ENCODE measurements at places on chromosomes 12 and 14.

- H3K27me3 ChIP-seq: no peaks in the 10 kb centered on the region
- H3K4me1 ChIP-seq: peaks cover 25% of the 10 kb centered on the region
- no peak for DNase-seq
- no peaks in the 10 kb centered on the region for H3K36me3 ChIP-seq
Observed at GRCh38 chr14:68335312-68335711, 457.6 kb downstream of the ZFP36L1 start.

GRCh38 chr14:87066221-87066817 is 926.7 kb downstream of the GALC start:
- no peaks in the 10 kb centered on the region for H3K27me3 ChIP-seq
- no peaks in the 10 kb centered on the region for H3K4me1 ChIP-seq
- H3K27ac ChIP-seq: no peak overlapping the region
- no peak overlapping the region for H3K4me3 ChIP-seq

DNA sequence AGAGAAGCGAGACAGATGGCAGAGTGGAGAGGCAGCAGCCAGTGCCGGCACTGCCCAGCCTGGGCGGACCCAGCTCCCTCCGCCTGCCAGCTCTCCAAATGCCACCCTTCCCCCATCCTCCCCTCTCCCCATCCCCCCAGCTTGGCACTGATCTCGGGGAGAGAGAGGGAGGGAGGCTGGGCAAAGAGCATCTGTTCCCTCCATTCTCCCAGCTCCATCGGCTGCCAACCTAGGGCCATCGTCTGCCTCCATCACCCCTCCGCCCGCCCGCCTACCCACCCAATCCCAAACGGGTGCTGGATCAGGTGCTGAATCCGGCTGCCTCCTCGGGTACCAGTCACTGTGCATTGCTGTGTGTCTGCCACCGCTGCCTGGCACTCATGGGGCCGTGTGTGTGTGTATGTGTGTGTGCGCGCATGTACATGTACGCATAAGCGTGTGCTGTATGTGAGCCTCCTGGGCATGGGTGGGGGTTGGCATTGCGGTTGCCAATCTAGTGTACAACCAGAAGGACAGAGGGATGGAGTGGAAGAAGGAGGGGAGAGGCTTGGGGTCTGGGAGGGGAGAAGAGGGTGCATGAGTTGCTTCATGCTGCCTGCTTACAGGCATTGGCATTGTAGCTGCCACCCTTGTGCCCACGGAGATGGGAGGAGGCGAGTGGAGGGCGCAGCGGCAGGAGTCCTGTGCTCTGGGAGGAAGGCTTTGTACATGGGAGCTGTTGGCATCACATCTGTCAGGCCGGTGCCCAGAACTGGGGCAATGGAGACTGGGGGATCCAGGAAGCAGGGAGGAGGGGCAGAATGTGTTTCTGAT is 38.4 kb downstream of the ZFHX2 start:
- no peaks in the 10 kb centered on the region for H3K36me3 ChIP-seq
- H3K27me3 ChIP-seq: no peaks in the 10 kb centered on the region
- H3K27ac ChIP-seq: no peak overlapping the region
- H3K4me1 ChIP-seq: peaks cover 4% of the 10 kb centered on the region
- no peak for DNase-seq

GRCh38 chr14:94771158-94771905 is 1.4 kb upstream of the GSC start:
- peaks cover 14% of the 10 kb centered on the region for H3K4me1 ChIP-seq
- no peak overlapping the region for H3K27ac ChIP-seq
- peak; percentile 25 for DNase-seq
- no peaks in the 10 kb centered on the region for H3K36me3 ChIP-seq

DNA sequence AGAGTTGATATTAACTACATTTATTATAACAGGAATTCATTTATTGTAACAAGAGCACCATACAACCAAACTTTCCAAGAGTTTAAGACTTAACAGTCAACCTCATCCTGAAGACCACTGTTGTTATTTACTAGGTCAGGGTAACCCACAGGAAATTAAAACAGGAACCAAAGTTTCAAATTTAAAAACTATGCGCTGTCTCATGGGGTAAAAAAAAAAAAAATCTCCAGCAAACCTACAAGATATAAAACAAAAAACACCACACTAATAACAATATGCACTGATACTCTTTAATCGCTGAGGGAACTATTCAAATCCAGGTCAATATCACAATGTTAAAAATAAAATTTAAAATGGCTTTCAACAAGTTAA is 44.5 kb downstream of the FOXN3 start:
- no peaks in the 10 kb centered on the region for H3K27me3 ChIP-seq
- H3K4me3 ChIP-seq: no peak overlapping the region
- H3K4me1 ChIP-seq: peaks cover 24% of the 10 kb centered on the region
- DNase-seq: peak; percentile 24

GRCh38 chr12:76636121-76636692 is 76.6 kb upstream of the OSBPL8 start:
- H3K36me3 ChIP-seq: no peaks in the 10 kb centered on the region
- no peaks in the 10 kb centered on the region for H3K4me1 ChIP-seq
- no peaks in the 10 kb centered on the region for H3K27me3 ChIP-seq
- no peak overlapping the region for H3K4me3 ChIP-seq
- H3K27ac ChIP-seq: no peak overlapping the region

DNA sequence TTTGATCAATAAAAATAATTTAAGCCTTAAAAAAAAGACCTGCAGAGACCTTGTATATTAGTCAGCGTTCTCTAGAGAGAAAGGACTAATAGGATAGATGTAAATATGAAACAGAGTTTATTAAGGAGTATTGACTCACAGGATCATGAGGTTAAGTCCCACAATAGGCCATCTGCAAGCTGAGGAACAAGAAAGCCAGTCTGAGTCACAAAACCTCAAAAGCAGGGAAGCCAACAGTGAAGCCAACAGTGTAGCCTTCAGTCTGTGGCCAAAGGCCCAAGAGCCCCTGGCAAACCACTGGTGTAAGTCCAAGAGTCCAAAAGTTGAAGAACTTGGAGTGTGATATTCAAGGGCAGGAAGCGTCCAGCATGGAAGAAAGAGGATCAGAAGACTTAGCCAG is 66.3 kb downstream of the TBX5 start:
- no peak overlapping the region for H3K27ac ChIP-seq
- H3K36me3 ChIP-seq: no peaks in the 10 kb centered on the region
- DNase-seq: no peak
- H3K4me3 ChIP-seq: no peak overlapping the region
- H3K27me3 ChIP-seq: no peaks in the 10 kb centered on the region

GRCh38 chr14:102218688-102219087 is 79.0 kb downstream of the WDR20 start:
- H3K4me1 ChIP-seq: no peaks in the 10 kb centered on the region
- peaks cover 9% of the 10 kb centered on the region for H3K36me3 ChIP-seq
- no peaks in the 10 kb centered on the region for H3K27me3 ChIP-seq
- H3K27ac ChIP-seq: no peak overlapping the region
- no peak for DNase-seq
- no peak overlapping the region for H3K4me3 ChIP-seq

DNA sequence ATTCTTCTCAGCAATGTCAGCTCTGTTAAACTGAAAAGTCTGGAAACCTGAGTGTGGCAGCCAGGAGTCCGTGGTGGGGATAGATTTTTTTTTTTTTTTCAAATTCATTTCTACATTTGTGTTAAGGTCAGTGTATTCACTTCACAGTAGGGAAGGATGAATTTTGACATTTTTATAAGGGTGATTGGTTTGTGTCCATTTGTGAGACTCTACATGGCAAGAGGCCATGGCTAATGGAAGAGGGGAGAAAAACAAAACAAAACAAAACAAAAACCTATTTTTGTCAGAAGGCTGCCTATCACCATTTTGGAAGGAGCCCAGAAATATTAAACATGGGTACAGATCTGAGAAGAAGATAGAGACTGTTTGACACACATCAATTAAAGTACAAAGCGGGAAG is 176.1 kb downstream of the RMST start:
- H3K27ac ChIP-seq: no peak overlapping the region
- no peaks in the 10 kb centered on the region for H3K36me3 ChIP-seq
- no peak overlapping the region for H3K4me3 ChIP-seq
- H3K4me1 ChIP-seq: no peaks in the 10 kb centered on the region
- H3K27me3 ChIP-seq: no peaks in the 10 kb centered on the region

- no peaks in the 10 kb centered on the region for H3K36me3 ChIP-seq
- no peak overlapping the region for H3K27ac ChIP-seq
- no peak for DNase-seq
- no peak overlapping the region for H3K4me3 ChIP-seq
- no peaks in the 10 kb centered on the region for H3K27me3 ChIP-seq
- no peaks in the 10 kb centered on the region for H3K4me1 ChIP-seq
Observed at GRCh38 chr14:63659726-63660125, 18.1 kb upstream of the WDR89 start.

GRCh38 chr14:55028066-55028465 is 1.0 kb downstream of the SOCS4 start:
- peak overlapping the region; percentile 79 for H3K27ac ChIP-seq
- no peaks in the 10 kb centered on the region for H3K36me3 ChIP-seq
- peaks cover 16% of the 10 kb centered on the region for H3K4me1 ChIP-seq
- H3K4me3 ChIP-seq: peak overlapping the region; percentile 76

DNA sequence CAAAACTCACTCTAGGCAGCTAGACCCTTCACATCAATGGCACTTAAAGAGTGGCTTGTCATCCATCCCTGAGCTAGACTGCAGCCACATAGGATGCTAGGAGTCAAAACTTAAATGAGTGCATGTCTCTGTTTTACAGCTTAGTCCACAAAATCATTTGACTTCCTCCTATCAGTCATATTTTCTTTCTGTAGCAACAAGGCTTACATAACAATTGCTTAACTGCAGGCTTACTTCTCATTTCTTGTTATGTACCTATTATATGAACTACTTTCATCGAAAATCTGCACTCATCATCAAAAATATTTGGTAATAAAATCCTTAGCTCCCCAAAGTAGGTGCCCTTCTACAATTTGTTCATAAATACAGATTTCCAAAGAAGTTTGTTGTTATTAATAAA is 30.1 kb downstream of the CLEC1A start:
- H3K27me3 ChIP-seq: no peaks in the 10 kb centered on the region
- H3K4me3 ChIP-seq: peak overlapping the region; percentile 61
- peak overlapping the region; percentile 91 for H3K27ac ChIP-seq
- peaks cover 54% of the 10 kb centered on the region for H3K4me1 ChIP-seq
- no peaks in the 10 kb centered on the region for H3K36me3 ChIP-seq

- peaks cover 3% of the 10 kb centered on the region for H3K4me1 ChIP-seq
- peak; percentile 58 for DNase-seq
- H3K36me3 ChIP-seq: no peaks in the 10 kb centered on the region
- H3K27me3 ChIP-seq: no peaks in the 10 kb centered on the region
- no peak overlapping the region for H3K4me3 ChIP-seq
Observed at GRCh38 chr14:72742118-72742837, 151.6 kb downstream of the DPF3 start.

DNA sequence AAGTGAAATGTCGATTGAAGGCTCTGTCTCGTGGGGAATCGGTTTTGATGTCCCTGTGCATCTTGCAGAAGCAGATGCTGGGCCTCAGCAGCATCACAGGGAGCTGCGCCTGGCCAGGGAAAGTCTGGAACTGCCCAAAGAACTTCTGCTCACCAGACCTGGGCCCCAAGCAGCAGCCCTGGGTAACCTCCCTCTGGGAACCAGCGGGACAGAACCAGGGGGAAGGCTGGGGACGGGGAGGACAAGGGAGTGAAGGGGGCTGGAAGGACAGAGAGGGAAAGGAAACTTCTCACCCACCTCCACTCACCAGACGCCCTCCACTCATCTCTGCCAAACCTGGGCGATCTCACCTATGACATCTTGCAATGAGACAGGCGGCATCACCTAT is 26.8 kb upstream of the C14orf180 start:
- no peaks in the 10 kb centered on the region for H3K4me1 ChIP-seq
- H3K4me3 ChIP-seq: no peak overlapping the region
- no peak overlapping the region for H3K27ac ChIP-seq
- DNase-seq: no peak
- no peaks in the 10 kb centered on the region for H3K36me3 ChIP-seq
- H3K27me3 ChIP-seq: peaks cover 16% of the 10 kb centered on the region

- H3K27ac ChIP-seq: no peak overlapping the region
- peaks cover 7% of the 10 kb centered on the region for H3K4me1 ChIP-seq
- no peaks in the 10 kb centered on the region for H3K27me3 ChIP-seq
- no peak overlapping the region for H3K4me3 ChIP-seq
- no peaks in the 10 kb centered on the region for H3K36me3 ChIP-seq
Observed at GRCh38 chr12:3995306-3995705, 122.1 kb upstream of the PARP11 start.

DNA sequence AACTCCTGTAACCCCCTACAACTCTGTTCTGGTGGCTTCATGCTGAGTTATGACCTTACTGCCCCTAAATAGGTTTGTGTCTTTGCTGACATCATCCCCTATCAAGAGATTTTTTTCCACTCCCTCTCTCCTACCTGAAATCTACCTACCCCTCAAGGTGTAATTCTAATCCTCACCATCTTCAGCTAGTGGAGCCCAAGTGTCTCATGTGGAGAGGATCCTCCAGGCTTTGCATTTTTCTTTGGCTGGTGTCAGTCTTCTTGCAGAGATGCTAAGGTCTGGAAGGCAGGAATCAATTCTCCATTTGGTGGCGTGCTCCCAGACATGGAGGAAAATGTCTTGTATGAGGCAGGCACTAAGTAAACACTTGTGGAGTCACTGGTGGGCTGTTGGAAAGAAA is 74.8 kb upstream of the PRMT8 start:
- no peak overlapping the region for H3K27ac ChIP-seq
- H3K36me3 ChIP-seq: no peaks in the 10 kb centered on the region
- H3K27me3 ChIP-seq: peaks cover 1% of the 10 kb centered on the region
- DNase-seq: no peak

DNA sequence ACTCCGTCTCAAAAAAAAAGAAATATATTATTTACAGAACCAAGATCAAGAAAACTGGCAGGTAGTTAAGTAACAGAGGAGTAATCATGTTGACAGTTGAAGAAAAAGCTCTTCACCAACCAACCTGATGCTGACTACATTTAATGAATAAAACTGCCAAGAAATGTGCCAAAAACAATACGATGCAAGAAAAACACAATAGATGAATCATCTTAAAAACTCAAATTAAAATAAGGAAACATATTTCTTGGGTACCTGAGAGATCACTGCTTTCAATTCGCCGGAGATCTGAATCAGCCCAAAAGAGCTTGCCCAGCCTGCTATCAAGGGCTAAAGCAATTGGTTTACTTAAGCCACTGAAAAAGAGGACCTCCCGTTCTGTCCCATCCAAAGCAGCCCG is 76.4 kb downstream of the BCL2L14 start:
- H3K4me1 ChIP-seq: no peaks in the 10 kb centered on the region
- H3K27me3 ChIP-seq: no peaks in the 10 kb centered on the region
- peaks cover 16% of the 10 kb centered on the region for H3K36me3 ChIP-seq
- no peak for DNase-seq
